ENCODE measurements at places on chromosomes 12 and 14.

DNA sequence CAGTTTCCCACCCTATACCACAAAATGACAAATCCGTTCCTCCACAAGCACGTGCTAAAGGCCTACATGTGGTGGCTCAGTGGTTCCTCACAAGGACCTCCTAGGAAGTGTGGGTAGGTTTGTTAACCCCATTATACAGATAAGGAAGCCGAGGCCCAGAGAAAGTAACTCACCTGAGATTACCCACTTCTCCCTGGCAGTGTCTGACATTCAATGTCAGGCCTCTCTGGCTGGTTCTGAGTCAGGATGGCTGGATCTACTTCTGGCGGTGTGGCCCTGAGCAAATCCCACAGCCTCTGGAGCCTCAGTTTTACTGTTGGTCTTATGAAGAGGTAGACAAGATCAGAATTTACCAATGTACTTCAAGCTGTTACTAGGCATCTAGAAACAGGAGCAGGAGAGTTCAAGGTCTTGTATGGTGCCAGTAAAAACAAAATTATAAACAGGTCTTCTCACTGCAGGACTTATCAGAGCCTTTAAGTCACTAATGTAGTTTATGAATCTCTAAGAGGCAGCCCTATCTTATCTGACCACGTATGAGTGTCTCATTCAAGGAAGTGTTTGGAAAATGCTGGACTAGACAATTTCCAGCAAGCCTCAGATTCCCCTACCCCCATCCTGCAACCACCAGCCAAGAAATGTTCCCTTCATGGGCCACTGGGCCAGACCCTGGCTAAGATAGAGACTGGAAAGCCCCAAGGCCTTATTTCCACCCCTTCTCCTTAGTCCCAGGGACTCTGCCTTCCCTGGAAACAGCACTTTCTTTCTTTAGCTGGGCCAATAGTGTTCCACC lies 4.2 kb downstream of the HSPB8 start:
- no peak for DNase-seq

DNA sequence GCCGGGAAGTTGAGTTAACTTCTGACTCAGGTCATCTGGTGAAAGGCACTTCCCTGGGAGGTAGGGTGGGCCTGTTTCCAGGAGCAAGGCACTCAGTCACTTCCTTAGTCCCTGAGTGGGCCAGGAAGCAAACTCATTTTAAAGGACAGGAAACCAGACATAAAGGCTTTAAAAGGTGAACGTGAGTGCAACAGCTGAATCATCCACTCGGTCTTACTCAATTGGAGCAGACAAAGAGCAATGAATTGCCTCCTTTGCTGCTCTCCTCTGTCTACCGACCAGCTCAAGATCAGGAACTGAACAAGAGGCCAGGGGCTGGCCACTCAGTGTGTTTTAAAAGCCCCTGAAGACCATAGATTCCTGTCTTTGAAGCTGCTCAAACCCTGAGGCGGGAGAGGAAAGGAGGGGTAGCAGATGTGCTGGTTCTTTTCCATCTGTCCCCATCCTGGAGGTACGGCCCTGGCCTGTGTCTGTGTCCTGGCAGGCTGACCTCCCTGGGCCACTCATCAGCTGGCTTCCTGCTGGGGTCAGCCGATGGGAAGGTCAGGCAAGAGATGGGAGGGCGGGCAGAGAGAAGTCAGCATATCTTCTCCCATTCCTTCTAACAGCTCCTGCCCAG lies 148.9 kb downstream of the PPM1H start:
- DNase-seq: no peak

DNA sequence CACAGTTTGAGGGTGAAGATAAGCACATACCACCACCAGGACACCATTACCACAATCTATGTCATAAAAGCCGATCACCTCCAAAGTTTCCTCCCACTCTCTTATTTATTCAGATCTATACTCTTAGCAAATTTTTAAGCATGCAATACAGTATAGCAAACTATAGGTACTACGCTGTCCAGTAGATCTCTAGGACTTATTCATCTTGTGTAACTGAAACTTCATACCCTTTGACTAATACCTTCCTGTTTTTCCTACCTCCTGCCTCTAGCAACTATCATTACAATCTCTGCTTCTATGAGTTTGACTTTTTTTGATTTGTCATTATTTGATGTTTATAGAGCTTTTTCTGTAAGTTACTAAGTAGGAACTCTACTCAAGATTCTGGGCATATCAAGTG lies 84.5 kb upstream of the MANSC4 start:
- no peak for DNase-seq

- DNase-seq: no peak
These were observed 44.7 kb upstream of the MDM1 start for GRCh38 chr12:68376901-68377300.

DNA sequence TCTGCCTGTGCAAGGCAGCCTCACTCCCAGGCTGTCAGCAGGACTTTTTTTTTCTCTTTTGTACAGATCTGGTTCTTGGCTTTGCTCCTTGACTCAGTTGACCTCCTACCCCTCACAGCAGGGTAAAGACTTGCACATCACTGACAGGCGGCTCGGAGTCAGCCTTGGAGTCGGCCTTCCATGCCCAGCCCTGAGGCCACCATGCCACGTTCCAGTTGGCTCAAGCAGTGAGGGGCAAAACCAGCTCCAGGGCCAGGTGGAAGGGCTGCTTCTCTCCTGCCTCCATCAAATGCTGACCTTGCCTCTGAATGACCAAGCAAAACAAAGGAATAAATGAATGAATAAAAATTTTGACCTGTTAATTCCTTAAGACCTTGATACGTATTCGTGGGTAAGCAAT lies 27.6 kb downstream of the JAG2 start:
- DNase-seq: no peak

GRCh38 chr12:114976372-114976771 lies 292.4 kb upstream of the TBX3 start:
- no peak for DNase-seq

- no peak for DNase-seq
These were observed 441 bp downstream of the E2F7 start for GRCh38 chr12:77064896-77065360.

DNA sequence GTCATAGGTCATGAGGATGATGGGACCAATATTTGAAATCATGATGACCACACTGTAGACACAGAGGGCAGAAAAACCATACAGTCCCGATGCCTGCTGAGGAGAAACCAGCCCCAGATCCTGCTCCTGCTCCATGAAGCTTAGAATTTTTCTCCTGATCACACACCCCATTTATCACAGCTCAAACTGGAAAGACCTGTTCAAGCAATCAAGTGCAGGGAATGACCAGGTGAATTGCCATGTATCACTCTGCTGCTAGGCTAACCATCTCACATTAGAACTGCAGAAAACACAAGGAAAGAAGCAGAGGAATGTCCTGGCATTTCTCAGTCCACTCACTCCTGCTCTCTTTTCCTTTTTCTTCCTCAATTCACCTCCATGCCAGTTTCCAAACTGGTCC lies 18.1 kb downstream of the MANSC1 start:
- DNase-seq: no peak

GRCh38 chr12:110361216-110361615 lies 42.3 kb downstream of the ANAPC7 start:
- DNase-seq: no peak

DNA sequence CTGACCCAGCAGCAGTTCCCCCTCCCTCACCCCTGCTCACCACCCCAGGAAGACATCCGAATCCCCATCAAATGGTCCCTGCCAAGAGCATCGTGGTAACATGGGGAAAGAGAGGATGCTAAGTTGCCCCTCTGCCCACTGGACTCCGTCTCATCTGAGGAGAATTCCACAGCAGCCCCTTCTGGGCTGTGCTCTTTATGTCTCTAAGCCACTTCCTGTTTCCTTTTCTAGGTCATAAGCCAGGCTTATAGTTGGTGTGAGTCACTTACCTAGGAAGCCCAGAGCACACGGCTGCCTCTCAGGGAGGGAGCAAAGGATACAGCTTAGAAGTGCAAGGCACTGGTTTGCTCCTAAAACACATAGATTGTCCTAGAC lies 76.0 kb downstream of the VCPKMT start:
- no peak for DNase-seq

DNA sequence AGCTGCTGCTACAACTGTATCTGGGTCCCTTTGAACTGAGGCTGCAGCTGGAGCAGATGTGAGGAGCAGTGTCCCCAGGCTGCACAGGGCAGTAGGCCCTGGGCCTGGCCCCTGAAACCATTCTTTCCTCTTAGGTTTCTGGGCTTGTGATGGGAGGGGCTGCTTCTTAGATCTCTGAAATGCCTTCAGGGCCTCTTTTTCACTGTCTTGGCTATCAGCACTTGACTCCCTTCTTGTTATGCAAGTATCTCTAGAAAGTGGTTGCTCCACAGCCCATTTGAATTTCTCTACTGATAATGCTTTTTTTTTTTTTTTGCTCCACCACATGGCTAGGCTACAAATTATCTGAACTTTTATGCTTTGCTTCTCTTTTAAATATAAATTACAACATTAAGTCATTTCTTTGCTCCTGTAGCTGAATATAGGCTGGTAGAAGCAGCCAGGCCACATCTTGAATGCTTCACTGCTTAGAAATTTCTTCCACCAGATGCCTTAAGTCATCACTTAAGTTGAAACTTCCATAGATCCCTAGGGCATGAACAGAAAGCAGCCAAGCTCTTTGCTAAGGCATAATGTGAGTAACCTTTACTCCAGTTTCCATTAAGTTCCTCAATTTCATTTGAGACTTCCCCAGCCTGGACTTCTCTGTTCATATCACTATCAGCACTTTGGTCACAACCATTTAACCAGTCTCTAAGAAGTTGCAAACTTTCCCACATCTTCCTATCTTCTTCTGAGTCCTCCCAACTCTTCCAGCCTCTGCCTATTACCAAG lies 41.1 kb downstream of the ACSM4 start:
- no peak for DNase-seq

All from AG09319 (cell line).